Daoy (cell line): ENCODE measurements at places on chromosomes 1 and 21.

DNA sequence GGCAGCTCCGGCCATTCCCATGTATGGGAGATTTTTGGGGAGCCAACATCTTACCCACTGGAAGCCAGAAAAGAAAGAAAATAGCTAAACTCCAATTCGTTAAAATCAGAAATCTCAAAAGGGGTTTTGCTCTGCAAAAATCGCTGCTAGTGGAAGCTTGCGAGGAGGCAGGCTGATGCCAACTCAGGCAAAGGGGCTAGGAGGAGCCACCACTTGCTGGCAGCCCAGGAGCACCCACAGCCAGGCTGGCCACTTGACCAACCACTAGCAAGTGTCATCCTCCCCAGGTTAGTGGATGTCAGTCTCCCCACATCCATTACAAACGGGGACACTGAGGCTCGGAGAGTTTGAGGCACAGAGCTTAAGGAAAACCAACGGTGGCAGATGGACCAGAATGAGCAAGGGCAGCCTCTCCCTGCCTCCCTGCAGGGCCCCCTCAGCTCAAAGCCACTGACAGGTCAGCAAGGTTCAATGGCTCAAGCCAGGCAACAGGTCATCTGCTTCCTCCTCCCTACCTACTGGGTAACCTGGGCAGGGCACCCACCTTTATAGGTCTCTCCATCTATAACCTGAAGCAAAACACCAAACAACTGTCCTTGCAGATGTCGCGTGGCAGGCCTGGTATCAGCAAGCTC is 10.8 kb downstream of the KCNN3 start:
- DNase-seq = no peak

- DNase-seq = peak; percentile 41
Measured at GRCh38 chr1:183303901-183304300, 114.3 kb downstream of the NMNAT2 start.

DNA sequence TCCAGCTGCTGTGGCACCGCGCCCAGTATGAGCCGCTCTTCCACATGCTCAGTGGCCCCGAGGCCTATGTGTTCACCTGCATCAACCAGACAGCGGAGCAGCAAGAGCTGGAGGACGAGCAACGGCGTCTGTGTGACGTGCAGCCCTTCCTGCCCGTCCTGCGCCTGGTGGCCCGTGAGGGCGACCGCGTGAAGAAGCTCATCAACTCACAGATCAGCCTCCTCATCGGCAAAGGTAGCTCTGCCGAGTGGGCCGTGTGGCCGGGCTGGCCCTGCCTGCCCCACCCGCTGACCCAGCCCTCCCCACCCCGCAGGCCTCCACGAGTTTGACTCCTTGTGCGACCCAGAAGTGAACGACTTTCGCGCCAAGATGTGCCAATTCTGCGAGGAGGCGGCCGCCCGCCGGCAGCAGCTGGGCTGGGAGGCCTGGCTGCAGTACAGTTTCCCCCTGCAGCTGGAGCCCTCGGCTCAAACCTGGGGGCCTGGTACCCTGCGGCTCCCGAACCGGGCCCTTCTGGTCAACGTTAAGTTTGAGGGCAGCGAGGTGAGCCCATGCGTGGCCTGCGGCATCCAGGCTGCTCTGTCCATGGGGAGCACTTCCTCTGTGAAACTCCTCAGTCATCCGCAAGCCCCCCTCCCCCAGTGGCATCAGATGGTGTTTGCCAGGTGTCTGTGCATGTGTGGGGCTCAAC is 64.2 kb downstream of the PIK3CD start:
- DNase-seq = no peak

- no peak for DNase-seq
Measured at GRCh38 chr1:70355920-70356319, 1.4 kb upstream of the ANKRD13C start.

- no peak for DNase-seq
Measured at GRCh38 chr1:37306461-37306860, 167.9 kb upstream of the ZC3H12A start.

GRCh38 chr1:111814305-111814628 is 58.6 kb downstream of the DDX20 start:
- DNase-seq = no peak

DNA sequence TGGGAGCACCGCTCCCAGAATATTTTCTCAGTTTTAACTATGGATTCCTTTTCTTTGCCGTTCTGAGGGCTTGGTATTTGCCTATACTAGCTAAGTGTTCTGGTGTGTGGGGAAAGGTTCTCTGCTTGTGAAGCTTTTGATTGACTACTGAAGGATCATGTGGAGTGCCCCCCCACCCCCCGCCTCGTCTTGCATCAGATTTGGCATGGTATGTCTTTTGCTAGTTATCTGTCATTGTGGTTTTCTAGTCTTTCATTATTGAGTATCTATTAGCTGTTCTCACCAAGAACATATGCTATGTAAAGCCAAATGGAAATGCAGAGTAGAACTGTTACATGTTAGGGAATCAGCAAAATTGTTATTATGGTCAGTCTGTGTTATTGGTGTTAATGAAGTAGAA is 58.3 kb downstream of the MACF1 start:
- DNase-seq = no peak

- DNase-seq = no peak
Measured at GRCh38 chr1:58803858-58804257, 20.0 kb upstream of the JUN start.

DNA sequence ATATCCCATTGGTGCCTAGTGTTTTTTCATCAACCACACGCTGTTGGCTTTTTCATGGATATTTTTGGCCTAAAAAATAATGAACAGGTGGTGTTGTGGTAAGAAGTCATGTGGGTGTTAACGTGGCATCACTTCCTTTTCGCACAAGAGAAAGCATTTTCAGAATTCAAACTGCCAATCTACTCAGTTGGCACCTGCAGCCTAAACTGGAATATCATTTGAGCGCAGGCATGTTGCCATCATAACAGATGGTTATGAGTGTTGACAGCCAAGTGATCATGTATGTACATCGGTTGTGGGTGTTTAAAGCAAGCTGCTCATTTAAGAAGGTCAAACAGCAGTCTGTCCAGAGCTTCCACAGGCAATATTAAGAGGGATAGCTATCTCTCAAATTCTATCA is 1963.0 kb downstream of the NCAM2 start:
- DNase-seq = no peak

- no peak for DNase-seq
Measured at GRCh38 chr21:26565111-26565510, 8.0 kb downstream of the CYYR1 start.

GRCh38 chr1:101165954-101166353 is 70.9 kb upstream of the S1PR1 start:
- DNase-seq = no peak

GRCh38 chr1:165853528-165854075 is 26.2 kb downstream of the UCK2 start:
- no peak for DNase-seq

- no peak for DNase-seq
Measured at GRCh38 chr1:236907205-236907604, 97.0 kb downstream of the MT1HL1 start.

- DNase-seq = no peak
Measured at GRCh38 chr21:39073063-39073462, 110.2 kb downstream of the PSMG1 start.

- no peak for DNase-seq
Measured at GRCh38 chr1:32870615-32871363, at the start of gene FNDC5. Gene FNDC5, minus strand, starts transcription at chr1:32870912.

- peak; percentile 63 for DNase-seq
Measured at GRCh38 chr1:110605901-110606656, at the start of gene KCNA2. Gene KCNA2, minus strand, starts transcription at chr1:110606358. Its CDS starts 1,576 bp downstream, at chr1:110604782.

- DNase-seq = no peak
Measured at GRCh38 chr1:159915571-159916241, 9.6 kb downstream of the TAGLN2 start.

DNA sequence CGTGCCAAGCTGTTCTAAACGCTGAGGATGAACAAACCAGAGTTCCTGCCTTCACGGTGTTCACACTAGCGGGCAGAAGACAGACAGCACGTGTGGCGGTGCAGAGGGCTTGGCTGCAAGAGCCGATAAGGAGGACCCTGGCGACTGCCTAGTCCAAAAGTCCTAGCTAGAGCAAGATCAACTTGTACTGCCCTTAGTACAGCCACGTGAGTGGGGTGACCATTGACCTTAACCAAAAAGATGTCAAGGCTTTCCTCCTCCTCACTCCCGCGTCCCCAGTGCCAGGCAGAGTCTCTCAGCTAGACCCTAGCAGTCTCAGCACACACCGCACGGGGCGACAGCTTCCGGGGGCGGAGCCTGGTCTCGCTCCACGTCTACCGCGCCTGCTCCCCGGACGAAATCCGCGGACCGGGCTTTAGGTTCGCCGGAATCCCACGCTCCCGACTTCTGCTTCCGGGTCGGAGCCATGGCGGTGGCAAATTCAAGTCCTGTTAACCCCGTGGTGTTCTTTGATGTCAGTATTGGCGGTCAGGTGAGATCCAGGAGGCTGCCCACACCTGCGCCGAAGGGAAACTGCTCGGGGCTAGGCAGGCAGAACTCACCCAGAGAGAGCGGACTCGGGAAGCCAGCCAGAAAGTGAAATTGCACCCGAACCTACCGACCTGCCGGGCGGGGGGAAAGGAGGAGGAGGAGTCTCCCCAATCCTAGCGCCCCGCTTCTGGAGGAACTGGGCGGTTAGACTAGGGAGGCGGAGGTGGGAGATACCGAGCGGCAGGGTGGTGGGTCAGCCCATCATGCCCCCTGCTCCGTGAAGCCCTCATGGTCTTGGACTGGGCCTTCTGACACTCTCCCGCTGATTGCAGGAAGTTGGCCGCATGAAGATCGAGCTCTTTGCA is at the start of gene PPIH:
PPIH (plus strand) TSS at position 443 of the 896 bp plus-strand sequence; CDS start at position 467, 24 bp downstream.
- DNase-seq = peak; percentile 97

DNA sequence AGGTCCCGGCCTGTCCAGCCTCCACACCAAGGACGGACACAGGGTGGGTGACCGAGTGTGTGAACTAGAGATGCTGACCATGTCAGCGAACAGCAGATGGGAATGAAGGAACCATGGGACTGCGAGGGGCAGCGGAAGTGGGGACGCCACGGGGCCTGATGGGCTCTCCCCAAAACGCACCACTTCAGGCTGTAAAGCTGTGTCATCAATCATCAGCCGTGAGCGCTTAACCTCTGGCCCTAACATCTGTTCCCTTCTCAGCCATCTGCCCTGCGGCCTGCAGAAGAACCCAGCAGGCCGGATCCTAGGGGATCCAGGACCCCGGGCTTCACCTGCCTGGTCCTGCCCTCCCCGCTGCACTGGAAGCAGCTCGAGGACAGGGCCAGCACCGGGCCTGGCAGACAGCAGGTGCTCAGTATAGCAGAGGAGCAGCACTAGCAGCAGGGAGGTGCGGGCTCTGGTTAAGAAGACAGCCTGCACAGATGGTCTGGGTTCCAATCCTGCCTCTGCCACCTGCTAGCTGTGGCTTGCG is 58.7 kb downstream of the DMRTB1 start:
- DNase-seq = no peak
